Small intestine (tissue), 16 donors: ENCODE measurements at places on chromosomes 1 and 21.

DNA sequence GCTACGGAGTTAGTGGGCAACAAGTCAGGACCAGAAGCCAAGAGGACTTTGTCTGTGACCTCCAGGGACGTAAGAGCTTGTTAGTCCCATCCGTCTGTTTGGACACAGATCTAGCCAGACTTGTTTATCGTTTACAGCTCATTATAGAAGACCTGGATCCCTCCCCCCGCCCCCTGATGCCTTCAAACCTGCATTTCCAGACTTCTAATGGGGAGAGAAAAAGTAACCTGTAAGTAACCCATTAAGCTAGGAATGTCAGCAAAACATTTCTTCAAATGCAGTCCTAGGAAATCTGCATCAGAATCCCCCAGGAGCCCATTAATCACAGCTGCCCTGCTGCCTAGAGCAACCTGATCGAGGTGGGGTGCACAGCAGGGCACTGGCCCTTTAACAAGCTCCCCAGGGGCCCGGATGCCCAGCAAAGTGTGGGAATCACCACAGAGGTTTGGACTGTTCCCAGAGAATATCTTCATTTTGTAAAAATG, 1.4 kb upstream of the MAD2L2 start:
- no peak for DNase-seq

- DNase-seq, result no peak
Observed at GRCh38 chr1:203451836-203452784, 23.5 kb upstream of the PRELP start.

- DNase-seq, result peak; percentile 20
Observed at GRCh38 chr1:59360170-59360569, 63.3 kb downstream of the FGGY start.

DNA sequence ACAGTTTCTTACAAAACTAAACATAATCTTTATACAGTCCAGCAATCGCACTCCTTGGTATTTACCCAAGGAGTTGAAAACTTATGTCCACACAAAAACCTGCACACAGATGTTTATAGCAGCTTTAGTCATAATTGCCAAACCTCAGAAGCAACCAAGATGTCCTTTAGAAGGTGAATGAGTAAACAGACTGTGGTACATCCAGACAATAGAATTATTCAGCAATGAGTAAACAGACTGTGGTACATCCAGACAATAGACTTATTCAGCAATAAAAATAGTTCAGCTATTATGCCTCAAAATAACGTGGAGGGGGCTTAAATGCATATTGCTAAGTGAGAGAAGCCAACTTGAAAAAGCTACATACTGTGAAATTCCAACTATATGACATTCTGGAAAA, 87.0 kb upstream of the GALNT2 start:
- DNase-seq, result no peak

DNA sequence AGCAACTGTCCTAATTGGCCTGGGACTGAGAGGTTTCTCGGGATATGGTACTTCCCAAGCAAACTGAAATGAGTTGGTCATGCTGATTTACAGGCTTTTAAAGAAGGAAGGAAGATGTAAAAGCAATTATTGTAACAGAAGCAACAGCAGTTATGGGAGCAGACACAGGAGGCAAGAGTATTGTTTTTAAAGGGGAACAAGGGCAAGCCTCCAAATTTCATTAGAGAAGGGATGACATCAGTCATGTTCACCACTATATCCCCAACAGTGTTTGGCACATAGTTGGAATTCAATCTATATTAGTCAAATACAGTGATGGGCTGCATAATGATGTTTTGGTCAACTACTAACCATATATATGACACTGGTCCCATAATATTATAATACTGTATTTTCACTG, 46.0 kb upstream of the JUN start:
- DNase-seq, result no peak

- DNase-seq, result no peak
Observed at GRCh38 chr1:182869241-182869666, 30.1 kb downstream of the DHX9 start.

DNA sequence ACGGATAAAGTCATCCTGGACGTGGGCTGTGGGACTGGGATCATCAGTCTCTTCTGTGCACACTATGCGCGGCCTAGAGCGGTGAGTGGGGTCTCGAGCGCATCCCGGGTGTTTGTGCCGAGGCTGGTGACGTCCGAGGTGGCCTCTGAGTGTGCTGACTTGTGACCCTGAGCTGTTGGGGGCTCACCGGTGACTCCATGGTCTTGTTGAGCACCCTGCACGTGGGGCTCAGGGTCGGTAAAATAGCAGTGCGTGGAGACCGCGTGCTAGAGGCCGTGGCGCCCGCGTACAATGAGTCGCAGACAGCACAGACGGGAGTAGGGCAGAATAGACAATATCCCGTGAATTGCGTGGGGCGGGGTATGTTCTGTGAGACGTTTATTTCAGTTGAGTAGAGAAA, 13.1 kb downstream of the PRMT2 start:
- no peak for DNase-seq

GRCh38 chr1:228307218-228308023, 99.2 kb downstream of the TRIM11 start:
- no peak for DNase-seq

GRCh38 chr1:2115702-2116341, 65.6 kb downstream of the PRKCZ start:
- DNase-seq, result no peak

GRCh38 chr1:41661428-41662060, 177.1 kb upstream of the EDN2 start:
- no peak for DNase-seq

- no peak for DNase-seq
Observed at GRCh38 chr1:184258525-184258924, 128.3 kb upstream of the C1orf21 start.

GRCh38 chr1:158078569-158079080, 85.2 kb downstream of the KIRREL1 start:
- DNase-seq, result no peak
